Neural cell (in vitro differentiated cells): ENCODE measurements at places on chromosomes 12 and 14. TPM values are rescaled to one million over a fixed set of nuclear protein-coding genes. Genes with fewer than 3 reads are reported as not detected.

Gene CCDC197
- polyA plus RNA-seq = not detected in 2 replicates

Gene NFYB
- 56.6 and 60.8 TPM in 2 replicates for polyA plus RNA-seq

Gene DIO2
- 1.3 and 2.1 TPM in 2 replicates for polyA plus RNA-seq

Gene PTCSC3
- polyA plus RNA-seq = not detected in 2 replicates

Gene EIF2B1
- 59.9 and 71.1 TPM in 2 replicates for polyA plus RNA-seq

Gene ANKRD33
- polyA plus RNA-seq = not detected in 2 replicates

Gene C12orf56
- 0.06 TPM in 1 of 2 replicates, not detected in the other for polyA plus RNA-seq

Gene METAP2
- 77.0 and 78.0 TPM in 2 replicates for polyA plus RNA-seq

Gene CLEC1A
- not detected in 2 replicates for polyA plus RNA-seq

Gene ESR2
- polyA plus RNA-seq = 0.35 and 1.3 TPM in 2 replicates

Gene GPR162
- 82.8 and 117 TPM in 2 replicates for polyA plus RNA-seq

Gene SERPINA1
- polyA plus RNA-seq = not detected in 2 replicates

Gene AMIGO2
- 3.1 and 3.6 TPM in 2 replicates for polyA plus RNA-seq

Gene RDH5
- polyA plus RNA-seq = 3.4 and 6.6 TPM in 2 replicates

Gene PGF
- 0.28 TPM in 1 of 2 replicates, not detected in the other for polyA plus RNA-seq

Gene FKBP4
- polyA plus RNA-seq = 102 and 112 TPM in 2 replicates

Gene SMOC1
- 4.1 and 8.7 TPM in 2 replicates for polyA plus RNA-seq

Gene TROAP
- 0.26 and 1.3 TPM in 2 replicates for polyA plus RNA-seq

Gene CALCOCO1
- polyA plus RNA-seq = 169 and 187 TPM in 2 replicates

Gene RBM25
- polyA plus RNA-seq = 172 and 206 TPM in 2 replicates

Gene MANSC4
- polyA plus RNA-seq = 0.43 and 0.54 TPM in 2 replicates

Gene EIF2S3B
- polyA plus RNA-seq = 2.1 and 3.6 TPM in 2 replicates
